ENCODE measurements at places on chromosomes 5 and 9. TPM values are rescaled to one million over a fixed set of nuclear protein-coding genes. Genes with fewer than 3 reads are reported as not detected.

Gene CYSTM1
- 43.6 TPM for total RNA-seq

Gene C9orf85
- 11.8 TPM for total RNA-seq

Gene LTC4S
- 3.7 TPM for total RNA-seq

Gene C5orf58
- 72.7 TPM for total RNA-seq

Gene C5orf46
- 5.1 TPM for total RNA-seq

Gene JAKMIP2
- 7.7 TPM for total RNA-seq

Gene CNTNAP3B
- 26.2 TPM for total RNA-seq

Gene DDX4
- total RNA-seq = 85.8 TPM

Gene FCN2
- total RNA-seq = 0.43 TPM

Gene LRRC19
- not detected for total RNA-seq

Gene SLC1A3
- 10.8 TPM for total RNA-seq

Gene SPACA9
- total RNA-seq = 61.2 TPM
